Foreskin keratinocyte (primary cell): ENCODE measurements at places on chromosomes 3 and 15.

DNA sequence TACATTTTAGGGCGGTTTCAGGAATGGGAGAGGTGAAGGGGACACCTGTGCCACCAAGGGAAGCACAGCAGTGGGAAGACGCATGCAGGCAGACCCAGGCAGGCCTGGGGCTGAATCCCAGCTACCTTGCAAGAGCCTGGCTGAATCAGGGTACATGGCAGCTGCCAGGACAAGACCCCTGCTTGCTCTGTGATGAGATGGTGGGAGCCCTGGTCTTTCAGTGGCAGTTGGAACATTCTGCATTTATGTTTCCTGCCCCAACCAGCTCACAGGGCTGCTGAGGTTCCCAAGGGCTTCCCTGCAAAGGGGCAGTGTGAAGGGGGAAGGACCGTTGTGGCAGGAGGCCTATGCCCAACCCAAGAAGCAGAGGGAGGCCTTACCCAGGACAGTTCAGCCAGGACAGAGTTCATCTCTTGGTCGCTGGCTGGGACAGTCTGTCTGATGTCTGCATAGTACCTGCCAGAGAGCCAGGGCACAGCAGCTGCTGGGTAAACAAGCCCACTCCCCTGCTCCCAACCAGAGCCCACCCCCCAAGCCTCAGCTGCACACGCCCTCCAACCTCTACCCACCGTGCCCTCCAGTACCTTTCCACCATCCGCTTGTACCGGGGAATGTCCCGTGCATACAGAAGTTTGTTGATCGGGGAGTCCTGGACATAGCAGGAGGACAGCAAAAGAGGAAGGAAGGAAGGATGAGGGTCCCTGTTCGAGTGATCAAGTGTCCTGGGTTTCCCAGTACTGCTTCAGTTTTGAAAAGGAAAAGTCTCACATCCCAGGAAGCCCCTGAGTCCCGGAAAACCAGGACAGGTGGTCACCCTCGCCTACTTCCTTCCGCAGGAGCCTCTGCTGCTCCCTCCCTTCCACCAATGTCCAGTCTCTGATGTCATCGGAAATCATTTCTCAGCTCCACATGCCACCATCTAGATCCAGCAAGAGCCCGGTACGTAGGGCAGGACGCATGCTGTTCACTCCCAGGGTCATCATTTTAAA lies 23.1 kb downstream of the PLXNB1 start:
- DNase-seq: no peak

DNA sequence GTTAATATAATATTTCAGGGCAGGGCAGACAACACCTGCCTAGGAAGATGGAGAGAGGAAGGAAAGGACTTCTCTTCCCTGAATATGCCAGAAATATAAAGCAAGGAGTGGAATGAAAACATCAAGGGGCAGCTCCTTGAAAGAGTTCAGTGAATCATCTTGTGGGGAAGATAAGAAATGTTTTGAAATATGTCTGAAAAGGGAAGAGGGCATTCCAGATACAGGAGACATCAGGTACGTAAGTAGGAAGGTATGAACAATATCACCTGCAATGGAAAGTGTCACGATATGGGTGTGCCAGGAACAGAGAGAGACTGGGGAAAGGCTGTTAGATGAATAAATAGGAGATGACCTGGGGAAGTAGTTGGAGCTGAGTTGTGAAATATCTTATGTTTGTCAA lies 75.8 kb upstream of the WDR72 start:
- DNase-seq: no peak

- no peak for DNase-seq
These were observed 63.9 kb downstream of the TGFBR2 start for GRCh38 chr3:30670292-30670691.

DNA sequence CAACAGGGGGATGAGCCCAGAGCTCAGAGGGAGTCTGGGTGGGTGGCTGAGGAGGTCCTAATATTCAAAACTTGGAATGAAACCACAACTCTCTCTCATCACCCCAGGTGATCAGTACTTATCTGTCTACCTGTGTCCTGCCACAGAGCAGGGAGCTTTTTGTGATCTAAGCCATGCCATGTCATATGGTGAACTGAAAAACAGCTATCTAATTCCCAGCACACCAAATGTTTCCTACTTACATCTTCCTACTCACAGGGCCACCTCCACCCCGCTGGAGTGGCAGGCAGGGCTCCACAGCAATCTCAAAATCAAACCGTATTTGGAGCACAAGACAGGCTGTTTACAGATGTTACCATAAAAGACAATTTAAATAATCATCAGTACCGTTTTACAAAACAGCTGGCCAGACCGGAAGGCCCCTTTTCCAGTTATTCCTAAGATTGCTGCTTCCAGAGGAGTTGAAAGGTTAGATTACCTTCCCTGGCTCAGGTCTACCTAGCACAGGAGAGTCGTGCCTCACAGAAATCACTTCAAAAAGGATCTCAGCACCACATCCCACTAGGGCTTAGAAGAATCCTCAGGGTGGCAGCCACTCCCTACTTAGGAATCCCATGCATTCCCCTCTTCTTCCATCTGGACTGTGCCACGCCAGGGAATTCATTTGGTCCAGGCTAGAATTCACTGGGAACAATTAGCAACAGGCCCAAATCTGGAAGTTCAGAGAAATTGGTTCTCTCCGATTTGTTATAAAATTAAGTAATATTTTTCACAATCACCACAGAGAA lies 226.6 kb upstream of the IL12A start:
- DNase-seq: peak; percentile 40

- DNase-seq: no peak
These were observed 61.1 kb upstream of the TMCO5A start for GRCh38 chr15:37873336-37873735.

DNA sequence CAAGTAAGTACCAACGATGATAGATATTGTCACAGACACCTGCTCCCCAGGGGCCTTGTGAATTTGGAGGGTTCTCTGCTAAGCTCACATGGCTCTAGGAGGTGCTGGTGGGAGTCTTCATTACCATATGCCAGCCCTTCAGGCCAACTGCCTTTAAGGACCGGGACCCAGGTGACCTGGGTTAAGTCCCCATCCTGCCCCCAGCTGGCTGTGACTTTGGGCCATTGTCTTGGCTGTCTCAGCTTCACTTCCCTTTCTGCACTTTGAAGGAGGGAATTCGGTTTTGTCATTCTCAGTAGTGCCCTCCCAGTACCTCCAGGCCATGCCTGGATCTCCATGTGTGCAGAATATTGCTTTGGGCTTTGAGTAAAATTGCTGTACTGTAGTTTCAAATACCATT lies 72.8 kb upstream of the ACAD9 start:
- DNase-seq: no peak

- peak; percentile 56 for DNase-seq
These were observed 174.1 kb upstream of the DPH6 start for GRCh38 chr15:35720019-35720418.

DNA sequence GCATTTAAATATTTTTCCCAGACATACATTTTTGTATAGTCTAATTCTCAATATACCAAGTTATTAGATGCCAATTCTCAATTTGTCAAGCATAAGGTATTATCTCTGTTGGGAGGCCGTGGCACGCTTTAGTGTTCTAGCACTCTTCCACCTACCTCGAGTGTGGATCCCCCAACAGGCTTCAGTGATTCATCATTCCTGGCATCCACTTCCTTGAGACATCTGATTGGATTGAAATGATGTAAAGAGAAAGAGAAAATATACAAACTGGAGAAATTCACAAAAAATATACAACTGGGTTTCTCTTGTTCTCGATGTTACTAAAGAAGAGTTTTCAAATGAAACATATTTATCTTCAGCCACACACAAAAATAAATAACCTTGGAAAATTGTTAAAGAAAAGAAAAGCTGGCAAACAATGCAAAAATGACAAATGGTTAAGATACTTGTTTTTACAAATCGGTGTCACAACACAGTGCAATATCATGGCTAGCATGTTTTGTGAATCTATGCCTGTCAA lies 218.0 kb upstream of the CDIN1 start:
- no peak for DNase-seq

GRCh38 chr3:189071446-189071845 lies 100.3 kb upstream of the TPRG1 start:
- peak; percentile 73 for DNase-seq

- peak; percentile 39 for DNase-seq
These were observed 2.6 kb upstream of the APEH start for GRCh38 chr3:49671291-49672288.

GRCh38 chr15:67918205-67918861 lies 78.5 kb upstream of the RNU6-1 start:
- no peak for DNase-seq

GRCh38 chr3:138230525-138230924 lies 43.4 kb downstream of the ARMC8 start:
- peak; percentile 45 for DNase-seq

- DNase-seq: no peak
These were observed 901.6 kb downstream of the TUSC7 start for GRCh38 chr3:117611211-117611610.

DNA sequence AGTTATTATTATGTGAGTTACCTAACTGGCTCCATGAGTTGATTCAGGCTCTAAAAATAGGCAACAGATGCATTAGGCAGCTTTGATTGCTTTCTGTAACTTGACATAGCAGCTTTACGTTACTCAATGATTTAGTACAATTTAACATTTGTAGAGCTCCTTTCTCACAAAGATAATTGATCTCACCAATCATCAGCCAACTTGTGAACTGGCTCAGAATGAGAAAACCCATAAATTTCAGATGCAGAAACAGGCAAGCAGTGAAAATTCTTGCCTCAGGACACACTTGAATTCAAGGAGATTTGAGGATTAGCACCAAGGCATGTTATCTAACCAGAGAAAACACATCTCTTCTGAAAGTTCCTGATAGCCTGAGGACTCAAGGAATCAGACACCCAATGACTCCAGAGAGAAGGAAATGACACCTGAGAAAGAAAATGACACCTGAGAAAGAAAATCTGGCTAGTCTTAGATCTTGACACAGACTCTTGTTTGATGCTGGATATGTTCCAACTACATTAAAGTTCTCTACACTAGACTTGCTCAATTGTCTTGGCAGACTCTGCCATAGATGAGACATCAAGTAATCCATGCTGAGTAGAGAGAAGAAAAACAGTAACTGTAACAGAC lies 315.1 kb upstream of the CBLB start:
- DNase-seq: peak; percentile 72

DNA sequence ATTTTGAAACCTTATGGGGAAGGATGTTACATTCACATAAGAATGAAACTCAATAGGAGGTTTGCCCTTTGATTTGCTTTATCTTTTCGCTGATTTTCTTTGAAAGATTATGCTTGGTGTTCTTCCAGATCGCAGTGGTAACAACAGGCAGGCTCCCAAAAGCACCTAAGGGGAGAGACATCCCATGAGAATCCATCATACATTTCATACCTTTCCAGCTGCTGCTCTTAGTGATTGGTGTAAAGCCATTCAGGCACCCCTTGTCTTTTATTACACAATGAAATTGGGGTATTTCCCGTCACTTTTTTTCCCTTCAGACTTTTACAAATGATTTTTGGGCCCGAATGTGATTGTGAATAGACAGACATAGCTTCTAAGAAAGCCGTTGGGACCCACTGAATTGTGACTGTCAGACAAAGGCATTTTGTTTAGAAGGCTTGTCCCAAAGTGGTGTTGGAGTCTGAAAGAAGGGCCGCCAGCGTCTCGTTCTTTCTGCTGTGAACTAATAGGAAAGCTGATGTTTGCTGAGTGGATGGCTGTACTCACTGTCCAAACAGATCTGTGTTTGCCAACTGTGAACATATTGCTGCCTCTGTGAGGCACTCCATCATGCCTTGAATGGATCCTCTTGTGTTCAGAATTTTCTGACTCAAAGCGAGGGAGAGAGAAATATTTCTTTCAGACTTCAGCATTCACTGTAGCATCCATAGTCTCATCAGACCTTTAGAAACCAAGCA lies 164.3 kb downstream of the FNDC3B start:
- DNase-seq: no peak

DNA sequence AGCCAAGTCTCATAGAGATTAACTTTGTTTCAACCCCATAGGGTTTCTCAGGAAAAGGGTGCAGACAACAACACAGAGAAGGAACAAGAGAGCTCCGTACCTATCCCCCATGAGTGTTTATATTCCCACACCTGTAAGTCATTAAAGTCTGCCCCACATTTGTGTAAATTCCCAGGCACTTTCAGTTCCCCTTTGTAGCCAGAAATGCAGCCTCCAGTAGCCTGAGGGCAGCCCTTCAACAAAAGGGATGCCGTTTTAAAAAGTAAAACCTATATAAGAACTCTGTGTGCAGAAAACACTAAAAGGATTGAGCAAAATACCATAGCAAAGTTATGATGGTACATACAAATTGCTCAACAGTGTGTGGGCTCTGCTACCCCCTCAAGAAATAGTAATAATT lies 59.7 kb upstream of the TMEM108 start:
- no peak for DNase-seq

- no peak for DNase-seq
These were observed 8.6 kb upstream of the ADAM10 start for GRCh38 chr15:58758141-58758540.

DNA sequence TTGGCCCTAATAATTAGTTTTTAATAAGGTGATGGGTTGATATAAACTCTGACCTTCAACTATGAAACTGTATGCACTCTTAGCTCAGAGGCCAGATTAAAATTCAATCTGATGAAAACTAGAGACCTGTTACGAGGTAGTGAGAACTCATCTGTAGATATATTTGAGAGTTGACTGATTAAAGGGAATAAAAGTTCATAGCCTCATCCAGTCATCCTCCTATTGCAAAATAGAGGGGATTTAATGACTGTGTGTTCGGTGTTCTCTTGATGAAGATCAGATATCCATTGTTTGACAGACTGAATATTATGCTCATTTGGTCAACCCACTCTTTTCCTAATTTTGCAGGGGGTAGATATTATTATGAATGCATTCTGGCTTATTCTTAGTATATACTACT lies 23.3 kb upstream of the PLCL2 start:
- DNase-seq: no peak

DNA sequence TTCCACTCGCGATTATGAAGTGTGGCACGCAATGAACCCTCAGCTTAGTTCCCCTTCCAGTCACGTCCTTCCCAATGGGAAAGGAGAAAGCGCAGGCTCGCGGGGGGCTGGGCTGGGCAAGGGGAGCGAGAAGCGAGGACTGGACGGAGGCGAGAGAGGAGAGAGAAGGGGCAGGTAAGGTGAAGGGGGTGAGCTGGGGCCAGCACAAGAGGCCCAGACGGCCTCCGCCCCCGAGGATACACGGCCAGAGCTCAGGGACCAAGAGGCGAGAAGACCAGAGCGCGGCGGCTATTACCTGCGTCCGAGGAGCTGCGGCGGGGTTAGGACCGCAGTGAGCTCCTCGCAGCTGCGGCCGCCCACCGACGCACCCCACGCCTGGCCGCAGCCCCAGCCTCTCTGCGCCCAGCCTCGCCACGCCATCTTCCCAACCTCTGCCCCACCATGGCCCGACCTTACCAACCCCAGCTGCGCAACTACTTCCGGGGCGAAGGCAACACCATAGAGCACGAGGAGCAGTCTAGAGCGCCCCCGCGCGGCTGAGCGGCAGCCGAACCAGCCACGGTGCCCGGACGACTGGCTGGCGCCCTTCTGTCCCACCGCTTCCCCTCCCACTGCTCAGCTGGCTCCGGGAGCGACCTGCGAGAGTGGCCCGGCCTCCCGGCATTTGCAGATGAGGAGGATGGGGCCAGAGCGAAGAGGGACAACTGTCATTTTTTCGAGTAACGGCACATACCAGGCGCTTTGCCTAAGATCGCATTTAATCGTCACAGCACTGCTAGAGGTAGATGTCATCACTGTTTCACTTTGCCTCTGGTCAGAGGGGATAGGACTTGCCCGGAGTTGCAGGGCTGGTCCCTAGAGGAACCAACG lies at the start of gene PARL:
TSS of gene PARL (minus strand) at position 454 of the 870 bp plus-strand sequence. CDS start at position 420, 34 bp downstream.
- DNase-seq: peak; percentile 61
